NCI-H187 treated with DMSO at 0.1 percent for 48 hours (cell line): ENCODE measurements at places on chromosomes 6 and 20.

DNA sequence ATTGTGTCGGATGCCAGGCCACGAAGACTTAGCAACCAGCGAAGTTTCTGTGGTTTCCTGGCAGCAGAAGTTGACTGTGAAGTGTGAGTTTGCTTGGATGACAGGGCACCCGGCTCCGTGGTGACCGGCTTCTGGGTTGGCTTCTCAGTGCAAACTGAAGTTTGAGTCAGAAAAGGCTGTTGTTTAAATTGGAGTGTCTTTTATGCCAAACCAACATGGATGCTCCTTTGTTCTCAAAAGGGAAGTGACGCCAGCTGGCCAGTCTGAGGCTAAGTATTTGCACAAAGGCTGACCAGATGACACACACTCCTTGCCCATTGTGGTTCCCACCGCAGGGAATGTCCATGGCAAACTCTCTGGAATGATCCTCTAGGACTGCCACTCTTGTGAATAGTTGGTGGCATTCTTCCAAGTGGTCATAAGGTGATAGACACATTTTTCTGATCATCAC lies 164.8 kb upstream of the QKI start:
- no peak for DNase-seq

- no peak for DNase-seq
Measured at GRCh38 chr6:101178748-101179147, 214.8 kb upstream of the GRIK2 start.

- DNase-seq: no peak
Measured at GRCh38 chr6:124203101-124203811, 399.6 kb downstream of the NKAIN2 start.

DNA sequence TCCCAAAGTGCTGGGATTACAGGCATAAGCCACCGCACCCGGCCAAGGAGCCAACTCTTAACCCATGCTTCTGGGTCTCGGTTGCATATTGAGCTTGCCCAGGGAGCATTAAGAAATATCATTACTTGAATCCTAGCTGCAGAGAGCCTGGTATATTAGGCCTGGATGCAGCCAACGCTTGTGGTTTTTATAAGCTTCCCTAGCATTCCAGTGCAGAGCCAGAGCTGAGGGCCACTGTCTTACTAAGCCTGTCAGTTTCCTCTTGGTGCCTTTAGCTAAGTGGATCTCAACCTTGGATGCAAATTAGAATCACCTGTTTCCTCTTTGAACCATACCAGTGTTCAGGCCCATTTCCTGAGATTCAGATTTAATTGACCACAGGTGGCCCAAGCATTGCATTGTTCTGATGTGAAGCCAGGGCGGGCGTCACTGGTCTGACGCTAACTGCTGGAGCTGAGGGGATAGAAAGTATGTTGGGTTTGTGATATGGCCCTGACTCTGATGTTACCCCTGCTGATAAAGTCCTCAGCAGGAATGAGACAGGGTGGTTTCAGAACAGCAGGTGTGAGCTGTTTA lies 76.3 kb downstream of the BTBD3 start:
- no peak for DNase-seq

DNA sequence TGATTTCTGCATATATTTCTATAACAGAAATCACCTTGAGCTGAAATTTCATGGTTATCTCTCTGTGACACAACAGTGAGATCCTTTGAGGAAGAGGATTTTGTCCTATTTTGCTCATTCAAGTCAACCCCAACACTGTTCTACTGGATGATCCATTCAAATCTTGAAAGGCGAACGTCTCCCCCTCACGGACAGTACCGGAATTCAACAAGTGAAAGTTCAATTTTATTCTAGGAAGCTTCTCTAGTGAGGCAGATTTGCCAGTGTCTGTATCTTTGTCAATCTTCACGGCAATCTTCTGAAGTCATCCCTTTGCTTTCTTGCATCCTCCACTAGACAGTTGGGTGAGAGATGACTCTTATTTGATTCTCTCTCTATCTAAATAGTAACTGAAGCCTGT lies 91.7 kb upstream of the PDE7B start:
- no peak for DNase-seq

- DNase-seq: no peak
Measured at GRCh38 chr6:70421509-70421908, 8.2 kb downstream of the FAM135A start.

GRCh38 chr6:112016320-112016719 lies 37.6 kb upstream of the CCN6 start:
- DNase-seq: no peak

DNA sequence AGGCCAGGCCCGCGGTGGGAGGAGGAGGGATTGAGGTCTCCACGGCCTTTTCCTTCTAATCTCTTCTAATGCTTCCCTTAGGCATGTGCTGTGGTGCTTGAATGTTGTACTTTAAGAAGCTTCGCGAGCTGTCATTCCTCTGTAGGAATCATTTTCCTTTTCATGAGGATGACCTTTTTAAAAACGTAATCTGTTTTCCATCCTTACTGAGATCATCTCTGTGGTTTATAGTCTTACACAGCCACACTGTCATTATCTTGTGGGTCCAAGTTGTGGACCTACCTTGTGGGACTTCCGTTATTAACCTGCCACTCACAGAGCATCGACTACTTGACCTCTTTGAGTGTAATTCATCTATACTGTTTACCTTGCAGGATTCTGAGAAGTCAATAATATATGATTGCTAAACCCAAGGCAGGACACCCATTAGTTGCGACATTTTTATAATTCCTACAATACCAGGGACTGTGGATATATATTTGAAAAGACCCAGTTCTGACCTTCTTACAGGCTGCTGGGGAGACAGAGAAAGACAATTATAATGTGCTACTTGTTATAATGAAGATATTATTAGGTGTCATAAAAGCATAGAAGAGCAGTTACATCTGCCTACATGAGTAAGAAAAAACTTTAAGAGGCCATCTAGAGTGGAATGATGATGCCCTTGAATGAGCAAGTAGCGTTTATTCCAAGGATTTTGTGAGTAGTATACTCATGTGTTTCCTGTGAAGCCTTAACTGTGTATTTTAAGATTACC lies 842 bp downstream of the SLC25A27 start:
- DNase-seq: no peak

- DNase-seq: no peak
Measured at GRCh38 chr6:57432919-57433684, 115.7 kb downstream of the PRIM2 start.

DNA sequence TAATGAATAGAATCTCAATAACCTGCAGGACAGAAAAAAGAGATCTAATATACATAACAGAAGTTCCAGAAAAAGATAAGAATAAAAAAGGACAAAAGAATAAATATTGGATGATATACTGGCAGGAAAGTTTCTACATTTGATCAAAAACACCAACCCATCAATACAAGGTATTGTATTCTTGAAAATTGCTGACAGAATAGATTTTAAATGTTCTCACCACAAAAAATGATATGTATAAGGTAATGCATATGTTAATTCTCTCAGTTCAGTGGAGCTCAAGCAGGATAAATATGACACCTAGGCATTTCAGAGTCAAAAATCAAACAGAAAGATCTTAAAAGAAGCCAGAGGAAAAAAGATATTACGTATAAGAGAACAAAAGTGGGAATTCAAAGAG lies 43.8 kb downstream of the SERAC1 start:
- no peak for DNase-seq
